Stimulated activated CD4-positive, alpha-beta T cell treated with anti-CD3 and anti-CD28 coated beads, Interleukin-15, amount 100 ng/mL, for 1 hour (primary cell): ENCODE measurements at places on chromosomes 12 and 14.

GRCh38 chr12:85621041-85621440, 215.2 kb downstream of the RASSF9 start:
- DNase-seq: no peak

DNA sequence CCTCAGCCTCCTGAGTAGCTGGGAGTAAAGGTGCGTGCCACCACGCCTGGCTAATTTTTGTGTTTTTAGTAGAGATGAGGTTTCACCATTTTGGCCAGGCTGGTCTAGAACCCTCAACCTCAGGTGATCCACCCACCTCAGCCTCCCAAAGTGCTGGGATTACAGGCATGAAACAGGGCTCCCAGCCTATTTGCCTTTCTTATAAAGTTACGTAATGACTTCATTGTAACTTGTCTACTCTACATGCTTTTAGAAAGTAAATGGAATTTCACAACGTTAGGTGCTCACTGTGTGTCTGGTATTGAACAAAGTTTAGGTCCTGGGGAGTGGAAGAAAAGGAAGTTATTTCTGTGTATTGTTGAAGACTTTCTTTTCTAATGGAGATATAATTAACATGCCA, 12.5 kb downstream of the CFAP251 start:
- no peak for DNase-seq

- no peak for DNase-seq
These were observed 182.1 kb downstream of the CHST11 start for GRCh38 chr12:104638851-104639240.

GRCh38 chr12:57534250-57534649, 11.6 kb downstream of the MBD6 start:
- DNase-seq: no peak

DNA sequence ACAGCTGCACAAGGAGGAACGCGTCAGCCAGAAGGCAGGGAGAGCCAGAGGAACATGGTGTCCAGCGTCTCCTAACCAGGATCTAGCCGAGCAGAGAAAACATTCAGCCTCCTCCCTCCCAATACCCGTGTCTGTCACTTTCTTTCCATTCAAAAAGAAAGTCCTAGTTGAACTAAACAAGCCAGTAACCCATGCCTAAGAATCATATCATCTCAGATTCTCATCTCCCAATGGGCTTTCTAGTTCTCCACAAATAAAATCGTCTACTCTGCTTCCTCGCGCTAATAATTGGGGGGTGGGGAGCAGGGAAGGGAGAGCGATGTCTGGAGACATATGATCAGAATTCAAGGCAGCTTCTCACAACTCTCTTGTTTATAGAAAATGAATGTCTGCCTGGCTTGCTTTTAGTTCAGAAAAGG, 7.4 kb downstream of the NKX2-1 start:
- no peak for DNase-seq

DNA sequence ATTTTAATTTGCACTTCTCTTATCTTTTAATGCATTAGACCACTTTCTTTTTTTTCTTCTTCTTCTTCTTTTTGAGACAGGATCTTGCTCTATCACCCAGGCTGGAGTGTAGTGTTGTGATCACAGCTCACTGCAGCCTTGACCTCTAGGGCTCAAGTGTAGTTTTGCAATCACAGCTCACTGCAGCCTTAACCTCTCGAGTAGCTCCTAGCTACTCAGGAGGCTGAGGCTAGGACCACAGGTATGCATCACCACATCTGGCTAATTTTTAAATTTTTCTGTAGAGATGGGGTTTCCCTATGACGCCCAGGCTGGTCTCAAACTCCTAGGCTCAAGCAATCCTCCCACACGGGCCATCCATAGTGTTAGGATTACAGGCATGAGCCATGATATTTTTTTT, 12.7 kb downstream of the TMED8 start:
- DNase-seq: no peak

DNA sequence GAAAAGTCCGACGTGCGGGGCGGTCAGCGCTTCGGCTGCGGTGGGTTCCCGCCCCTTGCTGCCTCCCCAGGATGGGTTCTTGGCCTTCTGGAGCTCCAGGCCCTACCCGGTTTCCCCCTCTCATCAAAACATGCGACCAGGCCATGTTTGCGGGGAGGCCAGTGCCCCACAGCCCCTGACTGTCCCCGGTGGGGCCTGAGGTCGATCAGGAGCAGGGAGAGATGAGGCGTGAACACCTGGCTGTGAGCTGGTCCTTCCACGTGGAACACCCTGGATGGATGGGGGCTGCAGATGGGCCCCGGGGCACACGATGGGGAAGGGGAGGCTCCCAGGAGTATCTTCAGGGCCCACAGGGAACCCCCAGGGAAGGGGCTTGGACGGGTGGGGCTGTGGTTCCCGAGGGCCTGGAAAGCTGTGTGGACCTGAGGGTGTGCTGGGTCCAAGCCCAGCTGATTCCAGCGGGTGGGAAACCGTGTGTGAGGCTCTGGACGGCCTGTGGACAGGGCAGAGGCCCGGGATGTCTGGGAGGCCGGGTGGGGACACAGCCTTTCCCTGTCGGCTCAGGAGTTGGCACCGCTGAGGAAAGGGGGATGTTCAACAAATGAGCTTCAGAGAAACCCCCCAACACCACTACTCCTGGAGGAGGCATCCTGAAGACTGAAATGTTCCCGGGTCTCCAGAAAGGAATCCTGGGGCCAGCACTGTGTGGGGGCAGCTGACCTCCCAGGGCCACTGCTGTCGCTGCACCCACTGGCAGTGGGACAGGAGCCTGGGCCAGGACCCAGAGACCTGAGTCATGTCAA, 187.0 kb upstream of the C14orf180 start:
- no peak for DNase-seq

GRCh38 chr12:107353312-107353711, 260.0 kb upstream of the CRY1 start:
- DNase-seq: no peak

- no peak for DNase-seq
These were observed 22.4 kb downstream of the EIF2B2 start for GRCh38 chr14:75025082-75025481.

GRCh38 chr12:111033281-111034082, 113.1 kb upstream of the MYL2 start:
- DNase-seq: no peak

DNA sequence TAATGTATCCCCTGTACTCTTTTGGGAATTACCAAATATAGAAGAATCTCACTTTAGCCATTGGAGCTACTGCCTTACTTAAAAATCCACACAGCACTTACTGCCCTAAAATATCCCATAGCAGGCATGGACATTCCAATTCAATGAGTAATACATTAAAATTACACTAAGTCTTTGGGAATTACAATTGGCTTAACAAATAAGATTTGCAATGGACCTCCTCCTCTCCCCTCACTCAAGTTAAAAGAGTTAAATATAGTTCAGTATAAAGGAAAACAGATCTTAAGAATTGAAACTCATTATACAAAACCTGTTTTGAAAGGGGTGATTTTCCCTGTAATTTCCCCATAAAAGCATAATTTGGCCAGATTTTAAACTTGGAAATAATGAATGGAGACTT, 477.1 kb downstream of the SLC16A7 start:
- DNase-seq: no peak

GRCh38 chr14:55194656-55195355, 3.4 kb upstream of the DLGAP5 start:
- DNase-seq: no peak

DNA sequence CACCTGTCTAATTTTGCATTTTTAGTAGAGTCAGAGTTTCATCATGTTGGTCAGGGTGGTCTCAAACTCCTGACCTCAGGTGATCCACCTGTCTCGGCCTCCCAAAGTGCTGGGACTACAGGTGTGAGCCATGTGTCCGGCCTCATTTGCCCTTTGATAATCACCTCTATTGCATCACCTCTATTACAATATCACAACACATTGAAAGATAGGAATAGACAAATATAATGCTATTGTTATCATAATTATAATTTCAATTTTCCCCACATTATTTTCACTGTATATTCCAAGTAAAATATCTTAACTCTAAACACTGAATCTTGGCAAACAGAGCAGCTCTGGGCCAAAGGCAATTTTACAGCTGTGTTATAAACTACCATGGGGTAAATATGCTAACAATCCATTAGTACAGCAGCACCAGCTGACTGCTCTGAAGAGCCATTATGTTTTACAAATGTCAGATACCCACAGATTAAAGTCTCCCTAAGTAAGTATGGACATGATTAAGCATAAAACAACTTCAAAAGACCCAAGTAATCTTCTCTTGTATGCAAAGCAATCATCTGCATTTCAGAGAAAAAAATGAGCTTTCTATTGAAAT, 173.2 kb downstream of the MED13L start:
- DNase-seq: no peak

DNA sequence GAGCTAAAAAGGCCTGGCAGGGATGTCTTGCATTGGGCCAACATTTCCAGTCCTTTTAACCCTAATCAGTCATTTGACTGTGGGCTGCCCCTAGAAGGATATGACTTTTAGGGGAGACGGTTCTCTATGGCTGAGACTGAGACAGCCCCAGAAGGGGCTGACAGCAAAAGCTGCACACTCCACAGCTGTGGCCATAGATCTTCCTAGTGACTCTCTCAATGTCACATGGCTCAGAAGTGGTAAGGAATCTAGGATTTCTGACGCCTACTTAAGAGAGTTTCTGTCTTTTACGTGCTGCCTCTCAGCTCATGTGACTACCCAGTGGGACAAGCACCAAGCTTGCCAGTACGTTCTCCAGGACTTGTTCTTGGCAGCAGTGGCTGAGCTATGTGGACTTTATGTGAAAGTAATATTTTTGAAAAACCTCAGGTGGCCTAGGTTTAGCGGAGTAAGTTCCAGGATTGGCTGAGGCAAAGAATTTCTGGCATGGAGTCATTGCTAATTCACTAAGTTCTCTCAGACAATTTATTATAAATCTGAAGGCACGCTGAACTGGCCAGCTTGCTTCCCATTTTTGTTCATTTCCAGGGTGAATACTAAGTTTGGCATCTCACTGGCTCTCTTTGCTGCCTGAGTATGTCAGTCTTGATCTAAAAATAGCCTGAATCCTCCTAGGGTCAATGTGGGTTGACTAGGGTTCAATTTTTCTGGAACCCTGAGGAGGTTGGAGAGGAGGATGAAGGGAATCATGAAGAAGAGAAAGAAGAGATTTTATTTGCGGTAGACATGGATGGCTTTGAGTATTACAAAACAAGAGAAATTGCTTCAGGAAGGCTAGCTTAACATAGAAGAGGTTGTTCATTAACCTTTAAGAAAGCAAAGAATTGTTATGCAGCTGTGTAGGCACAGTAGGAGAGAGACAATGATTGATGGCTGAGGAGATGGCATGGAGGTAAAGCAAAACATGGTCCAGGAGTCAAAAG, 271.8 kb downstream of the AEBP2 start:
- DNase-seq: no peak

DNA sequence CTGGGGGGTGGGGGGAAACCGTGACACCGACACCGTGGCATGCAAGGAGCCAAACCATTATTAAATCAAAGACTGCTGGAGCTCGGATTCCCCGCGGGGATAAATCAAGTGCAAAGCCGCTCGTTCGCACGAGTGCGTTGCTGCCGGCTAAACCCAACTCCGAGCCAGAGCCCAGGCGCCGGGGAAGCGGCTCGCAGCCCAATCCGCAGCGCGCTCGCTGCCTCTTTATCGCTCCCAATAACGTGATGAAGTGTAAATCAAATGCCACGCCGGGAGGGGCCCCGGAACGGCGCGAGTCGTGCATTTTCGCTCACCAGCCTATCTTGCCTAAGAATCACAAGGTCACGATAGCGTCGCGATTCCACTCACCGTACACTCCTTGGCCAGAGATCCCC, 1.3 kb downstream of the MDGA2 start:
- no peak for DNase-seq

- no peak for DNase-seq
These were observed 4.8 kb upstream of the PLEK2 start for GRCh38 chr14:67416810-67417209.

DNA sequence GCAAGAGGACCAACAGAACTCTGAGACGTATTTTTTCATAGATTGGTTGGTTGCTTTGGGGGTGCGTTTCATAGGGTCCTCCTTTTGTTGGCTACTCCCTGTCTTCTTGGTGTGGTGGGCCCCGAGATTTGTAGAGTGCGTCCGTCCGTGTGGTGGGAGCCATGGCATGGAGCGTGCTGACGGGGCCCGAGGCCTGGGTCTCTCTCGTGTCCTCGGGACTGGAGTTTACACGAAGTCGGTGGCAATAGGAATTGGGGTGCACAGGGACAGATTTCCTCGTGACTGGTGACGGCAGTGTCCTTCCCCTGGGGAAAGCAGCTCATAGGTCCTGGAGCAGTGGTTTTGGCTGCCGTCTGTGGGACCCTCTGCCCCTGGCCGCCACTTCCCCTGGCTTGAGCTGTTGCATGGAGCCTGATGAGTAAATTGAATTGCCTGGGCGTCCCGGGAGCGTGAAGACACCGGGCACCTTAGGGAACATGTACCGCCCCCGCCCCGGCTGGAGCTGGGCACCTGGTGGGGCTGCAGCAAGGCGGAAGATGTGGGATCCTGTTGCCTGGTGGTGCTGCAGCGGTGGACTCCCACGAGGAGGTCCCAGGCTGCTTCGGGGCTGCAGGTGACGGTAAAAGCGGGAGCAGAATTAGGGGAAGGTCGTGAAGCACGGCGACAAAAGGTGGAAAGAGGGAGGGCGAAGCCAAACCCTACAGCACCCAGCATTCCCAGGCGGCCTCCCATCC, 153.7 kb upstream of the ALG10B start:
- DNase-seq: no peak

DNA sequence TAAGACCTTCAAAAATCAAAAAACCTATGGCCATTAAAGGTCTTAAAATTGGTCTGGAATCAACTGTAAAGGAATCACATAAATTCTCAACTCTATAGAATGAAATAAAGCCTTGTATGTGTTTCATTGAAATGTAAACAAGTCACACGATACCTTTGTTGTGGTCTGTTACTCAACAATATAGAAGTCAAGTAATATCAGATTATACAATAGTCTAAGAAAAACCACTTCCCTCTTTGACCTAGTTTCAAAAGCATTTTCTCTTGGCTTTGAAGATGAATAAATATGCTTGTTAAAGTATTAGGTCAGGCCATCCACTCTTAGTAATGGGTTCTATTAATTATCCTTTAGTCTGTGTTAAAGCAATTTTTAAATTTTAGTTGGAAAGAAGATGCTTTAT, 79.8 kb upstream of the DIO2 start:
- no peak for DNase-seq

DNA sequence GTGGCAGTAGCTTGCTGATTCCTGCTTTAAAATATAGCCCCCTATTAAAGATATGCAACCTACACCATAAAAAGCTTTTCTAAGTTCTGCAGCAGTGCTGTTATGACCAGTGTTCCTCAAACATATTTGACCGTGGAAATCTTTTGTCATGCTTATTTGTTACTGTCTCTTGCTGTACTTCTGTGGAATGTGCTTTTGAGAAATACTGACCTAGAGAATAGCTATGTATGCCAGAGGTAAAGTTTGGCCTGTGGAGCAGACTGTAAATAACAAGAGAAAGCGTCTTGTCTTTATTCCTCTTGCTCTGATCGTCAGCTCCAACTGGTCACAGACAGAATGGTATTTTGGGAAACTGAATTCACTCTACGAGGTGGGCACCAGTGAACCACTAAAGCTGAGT, 239.0 kb downstream of the FBXL14 start:
- no peak for DNase-seq

DNA sequence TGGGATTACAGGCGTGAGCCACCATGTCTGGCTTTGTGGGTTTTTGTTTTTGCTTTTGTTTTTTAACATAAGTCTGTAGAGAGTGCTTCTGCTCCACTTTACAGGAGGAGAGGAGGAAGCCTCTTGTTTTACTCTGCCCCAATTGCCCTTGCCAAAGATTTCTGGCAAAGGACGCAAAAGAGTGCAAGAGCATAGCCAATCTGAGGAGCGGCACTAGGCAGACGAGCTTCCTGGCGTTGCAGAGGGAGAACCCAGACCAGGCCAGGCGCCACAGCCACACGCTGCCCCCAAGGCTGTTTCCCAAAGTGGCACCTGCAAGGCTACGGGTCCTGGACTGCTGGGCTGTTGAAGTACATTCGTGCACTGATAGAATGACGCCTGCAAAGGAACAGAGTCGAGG, 96.2 kb downstream of the BBS10 start:
- DNase-seq: no peak
